ENCODE measurements at places on chromosomes 3 and 15.

DNA sequence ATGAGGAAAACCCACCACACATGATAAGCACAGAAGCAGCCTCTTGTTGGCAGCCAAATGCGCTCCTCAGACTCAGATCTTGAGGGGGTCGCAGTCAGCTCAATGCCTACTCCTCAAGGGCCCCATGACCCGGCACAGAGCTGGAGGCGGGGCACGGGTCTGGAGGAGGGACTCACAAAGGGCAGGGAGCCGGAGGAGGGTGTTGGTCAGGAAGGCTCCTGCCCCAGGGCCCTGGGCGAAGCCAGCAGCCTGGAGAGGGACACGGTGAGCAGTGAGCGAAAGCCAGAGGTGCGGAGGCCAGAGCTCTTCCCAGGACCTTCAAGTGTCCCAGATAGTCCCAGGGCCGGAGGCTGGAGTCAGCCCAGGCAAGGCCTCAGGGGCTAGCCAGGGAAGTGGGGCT is 9.8 kb downstream of the CACNA2D2 start:
- DNase-seq = no peak

- peak; percentile 40 for DNase-seq
Measured at GRCh38 chr3:86969500-86970189, 21.3 kb downstream of the VGLL3 start.

DNA sequence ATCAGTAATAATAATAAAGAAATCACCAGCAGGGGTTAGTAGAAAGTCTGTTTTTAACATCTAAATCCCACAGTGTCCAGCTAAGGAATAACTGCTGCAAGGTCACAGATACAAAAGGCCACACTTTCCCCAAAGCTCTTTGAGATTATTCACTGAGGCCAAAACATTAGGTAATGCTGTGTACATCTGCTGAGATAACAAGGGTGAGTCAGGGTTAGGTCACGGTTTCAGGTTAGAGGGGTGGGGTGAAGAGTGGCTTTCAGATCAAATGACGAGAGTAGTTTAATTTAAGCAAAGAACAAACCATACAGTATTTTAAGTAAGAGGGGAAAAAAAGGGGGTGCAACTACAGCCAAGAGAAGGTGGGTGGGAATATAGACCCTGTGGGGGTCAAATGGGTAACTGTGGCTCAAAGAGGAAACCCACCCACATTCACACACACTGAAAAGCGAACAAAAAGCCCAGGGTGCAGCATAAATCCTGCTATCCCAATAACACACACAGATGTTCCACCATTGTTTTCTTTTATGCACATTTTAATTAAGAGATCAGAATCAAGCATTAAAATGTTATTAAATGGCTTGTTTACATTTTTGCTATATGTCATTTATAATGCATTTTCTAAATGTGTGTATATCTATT is 412.9 kb downstream of the TIGIT start:
- DNase-seq = peak; percentile 92

- no peak for DNase-seq
Measured at GRCh38 chr15:40471105-40471807, 472 bp downstream of the CHST14 start.

DNA sequence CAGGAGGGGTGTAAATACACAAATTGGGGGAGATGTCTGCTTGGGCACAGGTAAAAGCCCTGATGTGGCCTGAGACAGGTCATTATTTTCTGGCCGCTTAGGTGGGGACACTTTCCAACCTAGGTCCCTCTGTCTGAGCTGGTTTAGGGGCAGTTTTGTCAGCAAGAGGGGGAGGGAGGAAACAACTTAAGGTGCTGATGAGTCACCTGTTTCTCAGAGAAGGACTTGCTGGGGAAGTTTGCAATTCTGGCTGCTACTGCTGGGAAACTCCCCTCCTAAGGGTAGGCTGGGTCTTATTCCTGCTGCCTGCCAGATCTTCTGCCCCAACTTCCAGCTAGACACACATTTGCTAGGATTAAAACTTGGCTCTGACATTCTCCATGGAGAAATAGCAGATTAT is 4.8 kb upstream of the RHOV start:
- DNase-seq = peak; percentile 85

DNA sequence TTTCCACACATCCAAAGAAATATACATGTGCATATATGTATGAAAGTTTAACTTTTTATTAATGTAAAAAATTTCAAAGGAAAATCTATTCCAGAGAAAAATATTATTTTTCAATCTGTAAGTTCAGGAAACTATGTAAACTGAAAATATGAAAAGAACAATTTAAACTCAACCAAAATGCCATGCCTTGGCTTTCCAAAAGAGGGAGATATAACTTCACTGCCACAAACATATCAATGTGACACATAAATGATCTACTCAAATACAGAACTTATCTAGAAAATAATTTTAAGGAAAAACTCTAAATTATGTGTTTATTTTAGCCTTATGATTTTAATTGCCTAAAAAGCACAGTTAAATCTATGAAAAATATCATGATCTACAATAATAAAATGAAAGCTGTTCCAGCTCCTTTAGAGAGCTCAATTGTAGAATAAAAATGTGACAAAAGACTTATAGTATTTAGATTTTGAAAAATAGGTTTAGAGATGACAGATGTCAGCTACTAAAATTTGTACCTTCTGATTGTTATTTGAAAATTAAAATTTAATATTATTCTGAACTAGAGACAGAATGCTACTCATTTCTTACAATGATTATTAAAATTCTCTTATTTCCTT is 94.8 kb downstream of the GBE1 start:
- peak; percentile 17 for DNase-seq

GRCh38 chr15:88623061-88623460 is 1.9 kb downstream of the AEN start:
- DNase-seq = peak; percentile 94

DNA sequence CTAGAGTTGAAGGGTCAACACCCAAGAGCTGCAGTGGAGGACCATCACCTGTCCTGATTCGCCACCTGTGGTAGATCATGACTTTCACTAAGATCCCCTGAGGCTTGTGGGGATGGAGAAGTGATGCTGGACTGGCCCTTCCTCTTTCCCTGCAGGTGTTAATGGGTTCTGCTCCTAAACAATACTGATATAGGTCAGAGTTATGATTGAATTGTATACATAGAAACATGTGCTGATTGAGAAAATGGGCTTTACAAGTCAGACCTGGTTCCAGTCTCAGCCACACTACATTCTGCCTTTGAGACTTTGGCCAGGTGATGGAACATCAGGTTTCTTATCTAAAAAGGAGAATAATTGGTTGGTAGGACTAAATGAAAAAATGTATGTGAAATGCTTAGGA is 418.9 kb upstream of the TPRG1 start:
- DNase-seq = no peak

- DNase-seq = no peak
Measured at GRCh38 chr3:157300981-157301663, 135.5 kb upstream of the PTX3 start.

GRCh38 chr3:11482021-11482420 is 161.7 kb downstream of the VGLL4 start:
- no peak for DNase-seq

- DNase-seq = no peak
Measured at GRCh38 chr3:29937185-29937584, 656.3 kb downstream of the RBMS3 start.

GRCh38 chr3:53618524-53618906 is 124.1 kb downstream of the CACNA1D start:
- no peak for DNase-seq

GRCh38 chr3:10249833-10250232 is 1.6 kb downstream of the TATDN2 start:
- no peak for DNase-seq

GRCh38 chr3:145017959-145018358 is 1046.3 kb downstream of the DIPK2A start:
- no peak for DNase-seq

DNA sequence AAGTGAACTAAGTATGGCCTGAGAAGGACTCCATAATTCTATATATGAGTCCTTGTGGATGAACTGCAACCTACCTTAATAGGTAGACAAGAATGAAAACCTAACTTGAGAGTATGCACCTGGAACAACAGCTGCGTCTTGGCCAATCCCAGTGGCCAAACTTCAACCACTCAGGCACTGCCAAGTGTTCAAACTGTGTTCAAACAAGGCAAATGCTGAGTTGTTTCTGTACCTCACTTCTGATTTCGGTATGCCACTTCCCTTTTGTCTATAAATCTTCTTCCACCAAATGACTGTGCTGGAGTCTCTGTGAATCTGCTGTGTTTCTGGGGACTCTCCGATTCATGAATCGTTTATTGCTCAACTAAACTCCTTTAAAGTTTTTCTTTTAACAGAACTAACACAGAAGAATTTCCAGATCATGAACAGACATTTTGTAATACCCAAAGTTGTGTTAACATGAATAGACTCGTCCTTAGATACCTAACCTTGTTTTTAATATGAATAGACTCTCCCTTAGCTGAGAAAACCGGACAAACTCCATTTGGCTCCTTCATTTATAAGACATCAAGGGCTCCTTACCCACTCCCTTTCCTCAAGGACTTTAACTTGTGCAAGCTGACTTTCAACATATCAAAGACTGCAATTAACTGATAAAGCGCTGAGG is 4.1 kb downstream of the ZNF717 start:
- no peak for DNase-seq

GRCh38 chr15:55555089-55555488 is 33.1 kb downstream of the PYGO1 start:
- no peak for DNase-seq

- peak; percentile 39 for DNase-seq
Measured at GRCh38 chr15:25670025-25670554, 193.0 kb downstream of the ATP10A start.

DNA sequence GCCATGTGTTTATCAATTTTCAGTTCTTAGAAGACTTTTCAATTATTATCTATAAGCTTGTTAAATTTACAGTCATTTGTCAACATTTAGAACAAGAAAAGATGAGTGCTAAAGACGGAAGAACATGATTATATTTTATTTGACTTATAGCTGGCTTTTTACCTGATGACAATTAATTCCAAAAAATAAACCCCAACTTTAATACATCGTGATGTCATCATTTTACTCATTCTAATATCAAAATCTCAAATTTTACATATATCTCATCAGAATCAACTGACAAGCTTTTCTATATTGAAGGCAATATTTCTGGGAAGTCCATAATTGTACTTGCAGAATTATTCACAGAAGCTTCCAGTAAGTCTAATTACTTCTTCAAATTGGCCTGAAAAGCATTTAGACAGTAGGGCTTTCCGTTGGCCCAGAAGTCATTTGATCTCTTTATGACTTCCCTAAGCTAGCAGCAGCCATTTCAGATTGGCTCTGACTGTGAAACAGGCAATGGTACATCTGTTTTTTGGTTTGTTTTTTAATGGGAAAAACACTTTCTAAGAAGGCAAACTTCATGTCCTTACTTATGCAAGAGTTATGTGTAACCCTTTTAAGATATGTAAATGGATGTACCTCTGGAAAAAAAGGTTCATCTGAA is 234.7 kb upstream of the PLSCR5 start:
- DNase-seq = no peak

DNA sequence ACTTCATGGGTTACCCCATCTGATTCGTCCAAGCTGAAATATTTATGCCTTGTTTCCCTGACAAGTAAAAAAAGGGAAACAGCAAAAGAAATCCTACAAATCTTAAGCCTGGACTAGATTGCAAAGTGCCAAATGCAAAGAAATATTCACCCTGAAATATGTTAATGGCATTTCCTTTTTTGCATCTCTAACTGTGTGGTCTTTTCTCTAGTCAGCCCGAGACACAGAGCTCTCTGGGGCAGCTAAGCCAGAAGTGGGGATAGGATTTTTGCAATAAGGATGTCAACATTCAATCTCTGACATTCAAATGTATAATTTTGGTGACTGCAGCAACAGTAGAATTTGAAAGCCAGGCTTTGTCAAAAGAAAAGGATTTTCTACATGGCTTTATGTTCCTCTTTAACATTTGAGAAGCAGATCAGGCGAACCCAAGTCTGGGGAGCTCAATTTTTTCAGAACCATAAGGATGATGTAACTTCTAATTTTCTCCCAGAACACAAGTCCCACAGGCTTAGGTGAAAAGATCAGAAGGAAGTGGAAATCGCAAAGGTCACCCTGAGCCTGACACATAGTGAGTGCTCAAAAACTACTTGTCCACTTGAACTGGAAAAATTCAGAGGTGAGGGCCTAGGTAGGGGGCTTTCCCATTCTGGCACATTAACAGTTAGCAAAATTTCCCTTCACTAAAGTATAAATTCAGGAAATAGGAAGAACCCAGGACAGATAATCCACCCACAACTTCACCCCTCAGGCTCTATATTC is 28.2 kb upstream of the KCNMB3 start:
- no peak for DNase-seq

All from kidney tubule cell (primary cell).